Naive thymus-derived CD8-positive, alpha-beta T cell (primary cell): ENCODE measurements at places on chromosomes 2 and 18.

- no peak overlapping the region for H3K4me3 ChIP-seq
- no peaks in the 10 kb centered on the region for H3K4me1 ChIP-seq
- H3K27ac ChIP-seq, result no peak overlapping the region
- no peak for DNase-seq
These were observed 268.7 kb downstream of the GLI2 start for GRCh38 chr2:121004359-121004758.

- no peak for DNase-seq
- H3K4me3 ChIP-seq, result no peak overlapping the region
- H3K27ac ChIP-seq, result no peak overlapping the region
- no peaks in the 10 kb centered on the region for H3K36me3 ChIP-seq
- no peaks in the 10 kb centered on the region for H3K27me3 ChIP-seq
These were observed 27.1 kb upstream of the BARD1 start for GRCh38 chr2:214836568-214836967.

DNA sequence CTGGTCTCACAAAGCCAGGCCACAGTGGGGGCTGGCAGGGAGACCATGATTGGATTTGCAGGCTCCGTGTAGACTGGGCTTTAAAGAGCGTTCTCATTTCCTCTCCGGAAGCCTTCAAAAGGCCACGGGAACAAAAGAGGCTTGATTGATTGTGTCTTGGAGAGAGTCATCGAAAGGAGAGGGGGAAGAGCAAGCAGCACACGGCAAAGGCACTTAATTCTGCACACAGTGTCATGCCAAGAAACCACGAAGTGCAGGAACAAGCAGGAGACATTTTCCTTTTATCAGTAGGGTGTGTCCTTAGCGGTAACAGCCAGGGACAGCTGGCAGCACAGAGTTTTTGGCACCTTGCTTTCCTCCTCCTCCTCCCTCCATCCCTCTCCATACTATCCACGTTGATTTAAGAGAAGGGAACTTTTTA lies 47.7 kb downstream of the GLI2 start:
- no peak overlapping the region for H3K4me3 ChIP-seq
- no peaks in the 10 kb centered on the region for H3K36me3 ChIP-seq
- DNase-seq, result no peak
- H3K4me1 ChIP-seq, result peaks cover 8% of the 10 kb centered on the region
- H3K27ac ChIP-seq, result no peak overlapping the region

- DNase-seq, result no peak
- H3K36me3 ChIP-seq, result peaks cover 7% of the 10 kb centered on the region
- H3K4me1 ChIP-seq, result no peaks in the 10 kb centered on the region
These were observed 72.8 kb downstream of the SFXN5 start for GRCh38 chr2:72998724-72999123.

DNA sequence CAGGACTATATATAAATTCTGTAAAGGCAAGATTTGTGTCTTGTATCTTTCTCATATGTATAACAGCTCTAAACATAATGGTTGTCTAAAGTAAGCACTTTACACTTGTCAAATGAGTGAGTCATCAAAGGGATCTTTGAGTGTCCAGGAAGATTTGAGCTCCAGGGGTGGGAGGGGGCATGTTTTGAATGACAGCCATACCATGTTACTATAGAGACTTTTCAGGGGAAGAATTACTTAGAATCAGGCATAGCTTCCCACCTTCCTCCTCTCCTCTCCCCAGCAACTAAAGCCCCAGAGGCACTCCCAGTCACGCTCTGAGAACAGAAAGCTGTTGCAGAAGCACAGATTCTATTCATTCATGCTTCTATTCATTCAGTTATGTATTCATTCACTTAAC lies 65.8 kb upstream of the ALK start:
- H3K36me3 ChIP-seq, result no peaks in the 10 kb centered on the region
- peaks cover 10% of the 10 kb centered on the region for H3K27me3 ChIP-seq
- no peak overlapping the region for H3K4me3 ChIP-seq
- no peaks in the 10 kb centered on the region for H3K4me1 ChIP-seq

GRCh38 chr2:237702441-237703391 lies 75.3 kb downstream of the LRRFIP1 start:
- DNase-seq, result no peak
- H3K27me3 ChIP-seq, result no peaks in the 10 kb centered on the region

- no peaks in the 10 kb centered on the region for H3K36me3 ChIP-seq
- H3K27me3 ChIP-seq, result no peaks in the 10 kb centered on the region
- DNase-seq, result no peak
- no peak overlapping the region for H3K27ac ChIP-seq
- no peaks in the 10 kb centered on the region for H3K4me1 ChIP-seq
These were observed 64.4 kb downstream of the ANTXR1 start for GRCh38 chr2:69077252-69077950.
